ENCODE measurements at places on chromosomes 5 and 9. TPM values are rescaled to one million over a fixed set of nuclear protein-coding genes. Genes with fewer than 3 reads are reported as not detected.
A peak's percentile ranks its signal among the peaks of the same experiment; 100 is the strongest.

GRCh38 chr5:55621229-55621628 lies 86.5 kb upstream of the PLPP1 start:
- DNase-seq: no peak

- no peak for DNase-seq
These were observed 7.2 kb downstream of the CHMP5 start for GRCh38 chr9:33272061-33272460.

GRCh38 chr9:133684936-133685361 lies 48.8 kb downstream of the DBH start:
- no peak for DNase-seq

DNA sequence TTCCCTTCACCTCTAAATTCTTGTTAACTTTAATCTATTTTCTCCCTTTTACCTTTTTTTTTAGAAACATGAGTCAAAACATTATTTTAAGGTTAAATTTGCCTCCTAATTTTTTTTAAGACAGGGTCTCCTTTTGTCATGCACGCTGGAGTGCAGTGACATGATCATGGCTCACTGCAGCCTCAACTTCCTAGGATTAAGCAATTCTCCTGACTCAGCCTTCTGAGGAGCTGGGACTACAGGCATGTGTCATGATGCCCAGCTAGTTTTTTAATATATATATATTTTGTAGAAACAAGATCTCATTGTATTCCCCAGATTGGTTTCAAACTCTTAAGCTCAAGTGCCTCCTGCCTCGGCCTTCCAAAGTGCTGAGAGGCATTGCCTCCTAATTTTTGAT lies 424.7 kb upstream of the FAM174A start:
- DNase-seq: no peak

- no peak for DNase-seq
These were observed 154.5 kb downstream of the TENT4A start for GRCh38 chr5:6867712-6868111.

DNA sequence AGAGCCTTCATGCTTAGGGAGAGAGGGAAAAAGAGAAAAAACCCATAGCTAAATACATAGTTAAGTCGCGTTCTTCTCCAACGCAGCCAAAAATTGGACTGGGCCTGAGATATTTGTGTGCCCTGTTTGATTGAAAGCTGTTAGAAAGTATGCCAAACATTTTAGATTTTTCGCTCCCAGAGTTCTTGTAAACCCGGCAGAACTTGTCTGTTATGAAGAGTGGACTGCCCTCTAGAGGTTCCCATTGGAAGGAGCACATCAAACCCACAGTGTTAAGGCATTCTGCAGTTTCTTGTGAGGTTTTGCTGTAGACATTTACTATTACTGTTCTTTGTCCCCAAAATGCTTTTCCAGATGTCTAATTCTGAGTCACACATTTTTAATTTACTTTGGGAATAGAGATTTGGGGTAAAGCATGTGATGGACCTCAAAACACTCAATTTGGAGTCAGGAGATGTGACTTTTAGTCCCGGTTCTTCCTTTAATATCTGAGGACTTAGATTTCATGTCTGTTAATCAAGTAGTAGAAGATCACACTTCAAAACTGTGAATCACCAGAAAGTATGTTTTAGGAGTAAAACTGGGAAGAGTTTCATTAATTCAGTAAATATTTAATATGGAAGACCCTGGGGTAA lies 96.6 kb downstream of the PCSK1 start:
- no peak for DNase-seq

The TXNDC8 gene
- total RNA-seq: not detected

The WNT8A gene
- not detected for total RNA-seq

The ARSI gene
- total RNA-seq: 0.58 TPM

The GRXCR2 gene
- not detected for total RNA-seq

GRCh38 chr9:109355564-109356297 lies 34.9 kb upstream of the EPB41L4B start:
- DNase-seq: peak; percentile 53

All from mesenteric fat pad (tissue), 1 donor.